ENCODE measurements at places on chromosomes 2 and 18.

DNA sequence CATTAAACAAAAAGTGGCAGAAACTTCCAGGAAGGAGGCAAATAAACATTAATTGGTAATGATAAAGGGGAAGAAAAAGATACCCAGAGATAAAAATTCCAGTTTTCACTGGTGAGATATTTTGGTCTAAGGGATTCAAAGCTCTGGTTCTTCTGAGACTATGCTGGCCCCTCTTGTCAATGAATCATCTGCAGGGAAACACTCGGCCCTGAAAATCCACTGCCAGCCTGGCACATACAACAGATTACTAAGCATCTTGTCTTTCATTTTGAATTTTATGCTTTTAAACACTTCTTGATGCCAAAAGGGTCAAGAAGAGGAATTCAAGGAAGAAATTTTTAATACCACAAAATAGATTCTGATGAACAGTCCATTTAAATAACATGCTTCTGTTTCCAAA is 1603.8 kb upstream of the ZEB2 start:
- no peak for DNase-seq

- DNase-seq, result no peak
These were observed 97.2 kb downstream of the PLEKHM3 start for GRCh38 chr2:207928079-207928478.

DNA sequence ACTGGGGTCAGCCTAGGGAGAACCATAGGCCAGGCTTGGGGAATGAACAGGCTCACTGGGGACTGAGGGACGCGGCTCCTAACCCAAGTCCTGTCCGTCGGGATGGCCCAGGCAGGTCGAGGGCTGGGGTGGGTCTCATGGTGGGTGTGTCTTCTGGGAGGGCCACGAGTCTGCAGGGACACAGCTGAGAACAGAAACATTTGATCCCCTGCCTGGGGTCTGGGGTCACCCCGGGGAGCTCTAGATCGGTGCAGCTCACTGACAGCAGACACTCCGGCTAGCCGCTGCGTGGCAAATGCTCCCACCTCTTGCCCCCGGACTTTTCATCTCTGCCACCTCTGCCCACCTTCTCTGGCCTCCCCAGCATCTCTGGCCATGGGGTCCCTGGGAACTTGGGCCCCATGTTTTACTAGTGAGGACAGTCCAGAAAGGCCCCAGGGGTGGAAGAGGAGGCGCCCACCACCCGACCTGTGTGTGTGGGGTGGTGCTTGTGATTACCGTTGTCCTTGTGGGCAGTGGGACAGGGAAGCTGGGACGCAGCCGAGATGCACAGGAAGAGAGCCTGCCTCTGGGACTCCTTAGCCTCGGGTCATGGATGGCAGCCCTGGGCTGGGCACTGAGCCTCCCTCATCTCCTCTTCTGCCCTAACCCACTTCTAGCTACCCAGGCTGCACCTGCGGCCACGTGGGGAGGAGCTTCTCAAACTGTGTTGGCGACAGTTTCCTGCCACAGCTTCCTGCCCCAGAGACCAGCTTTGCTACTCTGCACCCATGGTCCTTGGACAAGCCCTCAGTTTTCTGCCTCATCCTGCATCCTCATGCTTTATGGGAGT is 4.9 kb downstream of the ZAP70 start:
- DNase-seq, result peak; percentile 59

DNA sequence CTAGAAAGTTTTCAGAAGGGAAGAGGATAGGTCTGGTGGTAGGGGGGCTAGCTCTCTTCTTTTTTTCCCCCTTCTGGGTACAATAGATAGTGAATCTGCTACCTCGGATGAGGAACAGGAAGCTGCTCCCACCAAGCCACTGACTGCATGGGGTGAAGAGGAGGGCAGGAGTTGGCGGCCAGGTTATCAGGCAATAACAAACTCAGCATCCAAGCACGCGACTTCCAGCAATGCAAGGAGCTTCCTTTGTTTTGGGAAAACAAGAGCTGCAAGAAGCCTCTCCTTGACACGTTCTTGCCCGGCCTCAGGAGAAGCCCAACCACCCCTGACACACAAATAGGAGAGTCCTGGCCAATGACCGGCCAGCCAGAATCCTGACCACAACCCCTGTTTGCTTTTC is 32.2 kb downstream of the NHEJ1 start:
- DNase-seq, result no peak

DNA sequence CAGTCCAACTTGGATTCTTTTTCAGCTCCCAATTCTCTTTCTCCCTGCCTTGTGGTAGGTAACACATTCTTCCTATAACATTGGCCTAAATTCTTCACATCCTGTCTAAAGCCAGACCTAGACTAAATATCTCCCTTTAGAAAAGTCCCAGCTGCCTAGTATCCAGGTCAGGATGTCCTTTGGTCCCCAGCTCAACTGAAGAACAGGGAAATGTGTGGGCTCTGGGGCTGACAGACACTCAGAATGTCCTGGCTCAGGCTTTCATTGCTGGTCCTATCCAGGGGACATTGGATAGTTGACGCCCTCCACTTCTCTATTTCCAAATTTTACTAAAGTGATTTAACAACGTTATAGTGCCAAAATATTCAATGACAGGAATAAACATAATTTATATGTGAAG is 219.3 kb downstream of the PID1 start:
- DNase-seq, result no peak

DNA sequence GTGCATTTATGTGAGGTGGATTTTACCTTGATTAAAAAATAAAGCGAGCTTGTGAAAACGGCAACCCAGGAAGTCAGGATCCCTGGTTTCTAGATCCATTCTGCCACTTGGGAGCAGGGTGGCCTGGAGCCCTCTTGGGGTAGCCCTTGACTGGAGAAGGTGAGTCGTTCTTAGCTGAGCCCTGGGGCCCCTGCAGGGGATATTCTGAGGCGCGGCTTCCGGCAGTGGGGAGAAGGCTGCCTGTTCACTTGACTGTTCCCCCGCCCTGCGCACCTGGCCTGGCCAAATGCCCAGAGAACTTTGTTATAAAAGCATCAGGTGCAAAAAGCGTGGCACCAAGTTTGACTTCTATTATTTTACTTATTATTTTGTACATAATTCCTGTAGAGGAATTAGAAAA is 221.9 kb downstream of the DYSF start:
- DNase-seq, result no peak

DNA sequence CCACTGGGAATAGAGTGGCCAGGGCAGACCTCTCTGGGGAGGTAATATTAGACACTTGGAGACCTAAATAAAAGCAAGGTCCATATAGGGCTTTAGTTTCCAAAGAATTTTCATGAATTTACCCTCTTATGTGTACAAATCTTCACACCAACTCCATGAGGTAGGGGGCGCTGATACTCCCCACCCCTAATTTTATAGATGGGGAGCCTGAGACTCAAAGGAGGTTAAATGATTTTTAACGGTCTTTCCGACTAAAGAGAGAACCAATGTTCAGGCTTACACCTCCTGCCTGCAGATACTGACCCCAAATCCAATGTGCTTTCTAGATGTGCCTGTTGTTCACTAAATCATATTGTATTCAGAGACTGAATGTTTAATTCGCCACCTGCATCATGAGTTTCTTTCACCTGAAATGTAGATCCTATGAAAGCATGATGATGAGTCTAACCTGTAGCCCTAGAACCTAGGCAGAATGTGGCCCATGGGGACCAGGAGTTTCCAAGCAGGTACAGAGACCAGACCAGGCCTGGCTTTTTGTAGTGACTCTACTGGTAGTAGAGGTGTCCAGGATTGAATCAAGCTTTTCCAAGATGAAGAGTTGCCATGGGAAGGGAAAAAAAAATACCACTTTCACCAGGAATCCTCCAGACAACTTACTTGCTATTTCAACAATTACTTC is 16.8 kb upstream of the PAX3 start:
- no peak for DNase-seq

DNA sequence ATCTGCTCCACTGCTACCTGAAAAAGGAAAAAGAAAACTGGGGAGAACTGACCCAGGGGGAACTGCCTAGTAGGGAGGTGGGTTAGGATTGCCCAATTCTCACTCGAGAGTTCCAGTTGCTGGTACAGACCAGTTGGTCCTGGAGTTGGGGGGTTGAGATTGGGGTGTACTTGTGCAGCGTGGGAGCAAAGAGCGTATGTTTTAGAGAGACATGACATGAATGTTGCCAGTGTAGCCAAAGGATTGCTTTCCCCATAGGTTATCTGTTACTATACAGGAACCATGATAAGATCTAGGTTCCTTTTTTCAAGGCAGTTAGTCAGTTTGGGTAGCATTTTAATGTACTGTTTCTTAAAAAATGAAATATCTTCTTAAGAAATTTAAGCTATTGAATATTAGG is 68.6 kb downstream of the APLF start:
- no peak for DNase-seq

GRCh38 chr2:210477496-210477895 is 937 bp upstream of the LANCL1 start:
- no peak for DNase-seq

- DNase-seq, result no peak
These were observed 48.3 kb downstream of the TRIB2 start for GRCh38 chr2:12764849-12765605.
